ENCODE measurements at places on chromosomes 2 and 18.

GRCh38 chr2:15772681-15773080, 167.7 kb upstream of the MYCN start:
- no peak for DNase-seq

GRCh38 chr2:159456500-159457426, 159.6 kb downstream of the BAZ2B start:
- no peak for DNase-seq

- DNase-seq, result no peak
These were observed 3.0 kb upstream of the CEP68 start for GRCh38 chr2:65053199-65053598.

DNA sequence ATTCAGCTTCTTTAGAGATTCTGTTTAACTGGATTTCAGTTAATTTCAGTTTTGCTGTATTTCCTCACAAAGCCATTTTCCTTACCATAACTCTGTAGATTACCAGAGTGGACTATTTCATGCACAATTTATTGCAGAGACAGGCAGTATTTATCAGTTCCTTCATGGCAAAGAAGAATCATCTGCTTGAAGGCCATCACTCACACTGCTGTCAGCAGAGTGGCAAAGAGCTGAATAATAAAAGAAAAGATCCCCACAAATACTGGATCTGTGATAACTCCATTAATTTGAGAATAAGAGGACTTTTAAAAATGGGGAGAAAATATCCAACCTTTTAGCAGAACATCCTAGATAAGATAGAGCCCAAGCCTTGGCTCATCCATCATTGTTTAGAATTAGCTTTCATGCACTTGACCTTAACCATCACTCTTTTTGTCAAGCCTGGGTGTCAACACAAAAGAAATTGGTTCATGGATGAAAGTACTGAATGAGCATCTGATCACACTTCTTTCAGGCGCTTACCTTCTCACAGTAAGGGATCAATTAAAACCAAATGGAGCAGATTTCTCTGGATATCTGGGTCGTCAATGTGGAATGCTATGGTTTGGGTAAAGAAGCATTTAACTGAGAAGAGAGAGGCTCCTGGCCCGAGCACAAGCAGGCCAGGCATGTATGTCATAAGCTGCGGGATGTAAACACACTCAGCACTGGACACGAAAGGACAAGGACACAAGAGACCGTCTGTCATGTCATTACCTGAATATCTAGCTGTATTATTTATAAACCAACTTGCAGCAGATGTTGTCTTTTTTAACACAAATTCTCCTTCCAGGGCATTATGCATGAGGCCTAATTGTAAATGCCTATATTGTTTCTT, 376.2 kb downstream of the ZNF521 start:
- DNase-seq, result no peak

DNA sequence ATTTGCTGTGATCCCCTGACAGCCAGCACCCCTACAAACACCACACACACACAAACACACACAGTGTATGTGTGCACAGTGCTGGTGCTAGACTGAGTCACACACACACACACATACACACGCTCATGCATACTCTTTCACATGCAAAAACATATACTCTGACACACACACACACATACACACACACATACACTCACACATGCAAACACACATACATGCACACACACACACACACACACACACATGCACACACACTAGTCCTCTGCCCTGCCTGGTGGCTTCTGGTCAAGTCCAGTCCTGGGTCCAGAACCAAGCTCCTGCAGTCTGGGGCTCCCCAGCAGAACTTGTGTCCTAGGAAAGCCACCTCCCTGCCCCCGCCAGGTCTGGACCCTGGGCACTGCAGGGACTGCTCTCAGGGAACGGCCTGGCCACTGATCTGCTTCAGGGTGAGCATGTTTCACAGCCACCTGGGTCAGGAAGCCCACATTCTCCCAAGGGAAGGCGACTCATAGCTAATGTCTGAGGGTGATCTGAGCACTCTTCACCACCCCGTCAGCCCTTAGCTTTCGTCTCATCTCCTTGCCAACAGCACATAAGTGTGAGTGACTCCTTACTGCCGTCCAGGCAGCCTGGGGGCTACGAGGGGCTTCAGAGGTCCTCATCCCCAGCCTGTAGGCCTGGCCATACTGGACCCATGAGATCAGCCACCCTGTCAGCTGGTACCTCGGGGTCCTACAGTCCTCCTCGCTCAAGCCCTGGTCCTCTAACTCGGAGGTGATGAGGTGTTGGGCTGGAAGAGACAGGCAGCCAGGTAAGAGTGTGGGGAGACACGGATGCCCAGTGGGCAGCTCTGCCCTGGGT, 88.1 kb downstream of the MCFD2 start:
- DNase-seq, result peak; percentile 31

- no peak for DNase-seq
These were observed 23.9 kb upstream of the SH3RF3 start for GRCh38 chr2:109105113-109105512.

DNA sequence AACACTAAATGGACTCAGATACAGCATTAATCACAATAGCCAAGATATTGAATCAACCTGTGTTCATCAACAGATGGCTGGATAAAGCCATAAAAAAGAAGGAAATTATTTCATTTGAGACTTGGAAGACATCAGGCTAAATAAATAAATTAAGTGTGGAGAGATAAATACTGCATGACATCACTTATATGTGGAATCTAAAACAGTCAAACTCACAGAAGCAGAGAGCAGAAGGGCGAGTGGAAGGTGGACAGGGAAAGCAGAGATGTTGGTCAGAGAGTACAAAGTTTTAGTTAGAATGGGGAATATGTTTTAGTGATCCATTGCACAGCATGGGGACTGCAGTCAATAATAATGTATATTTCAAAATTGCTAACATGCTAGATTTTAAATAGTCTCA, 207.2 kb downstream of the VAPA start:
- no peak for DNase-seq

DNA sequence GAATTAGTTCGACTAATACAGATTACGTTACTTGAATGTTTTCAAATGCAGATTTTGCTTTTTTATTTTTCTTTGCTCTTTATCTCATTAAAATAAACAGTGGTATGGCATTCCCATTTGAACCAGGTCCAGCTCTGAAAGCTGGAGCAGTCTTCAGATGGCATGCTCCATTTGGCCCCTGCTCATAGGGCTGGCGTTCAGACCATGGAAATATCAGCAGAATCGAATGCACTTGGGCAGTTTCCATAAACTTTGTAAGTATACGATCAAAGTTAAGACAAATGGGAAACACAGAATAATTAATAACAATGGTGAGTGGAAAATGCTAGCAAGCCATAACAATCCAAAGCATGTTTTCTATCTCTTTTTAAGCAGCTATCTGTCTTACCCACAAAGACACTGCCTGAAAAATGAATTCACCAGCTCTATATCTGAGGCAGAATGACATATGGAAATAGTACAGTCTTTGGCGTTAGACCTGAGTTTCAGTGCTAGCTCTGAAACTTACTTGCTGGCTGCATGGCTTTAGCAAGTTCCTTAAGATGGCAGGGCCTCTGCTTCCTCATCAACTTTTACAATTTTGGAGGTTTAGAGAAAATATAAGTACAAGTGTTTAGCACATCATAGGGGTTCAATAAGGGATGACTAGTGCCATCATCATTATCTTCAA, 131.6 kb downstream of the BCL2 start:
- no peak for DNase-seq

DNA sequence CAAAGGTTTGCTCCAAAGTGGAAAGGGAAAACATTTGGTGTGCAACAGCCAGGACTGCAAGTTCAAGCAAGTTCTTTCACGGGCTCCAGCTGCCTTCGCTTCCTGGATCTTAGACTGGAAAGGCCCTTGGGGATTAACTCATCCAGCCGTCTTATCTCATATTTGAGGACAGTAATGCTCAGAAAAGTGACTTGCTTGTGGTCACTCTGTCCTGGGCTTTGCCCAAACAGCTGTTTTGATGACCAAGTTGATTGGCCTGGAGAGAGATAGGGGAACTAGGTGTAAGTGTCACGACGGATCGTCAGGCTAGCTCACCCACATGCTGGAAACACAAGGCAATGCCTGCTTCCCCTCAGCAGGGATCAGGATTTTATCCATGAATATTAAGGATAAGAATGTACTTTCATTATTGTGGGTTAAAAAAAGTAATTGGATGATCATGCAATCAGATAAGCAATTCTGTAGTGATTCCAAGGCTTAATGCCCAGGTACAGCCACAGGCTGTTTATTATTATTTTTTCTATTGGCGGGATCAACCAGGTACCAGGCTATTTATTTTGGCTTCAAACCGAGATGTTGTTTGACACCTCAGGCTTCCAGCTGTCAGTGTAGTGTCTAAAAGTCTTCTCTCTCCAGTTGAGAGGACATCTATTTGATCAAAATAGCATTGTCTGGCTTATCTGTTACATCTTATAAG, 162.5 kb upstream of the EPAS1 start:
- no peak for DNase-seq

GRCh38 chr2:143716522-143716921, 587.3 kb downstream of the ARHGAP15 start:
- no peak for DNase-seq

DNA sequence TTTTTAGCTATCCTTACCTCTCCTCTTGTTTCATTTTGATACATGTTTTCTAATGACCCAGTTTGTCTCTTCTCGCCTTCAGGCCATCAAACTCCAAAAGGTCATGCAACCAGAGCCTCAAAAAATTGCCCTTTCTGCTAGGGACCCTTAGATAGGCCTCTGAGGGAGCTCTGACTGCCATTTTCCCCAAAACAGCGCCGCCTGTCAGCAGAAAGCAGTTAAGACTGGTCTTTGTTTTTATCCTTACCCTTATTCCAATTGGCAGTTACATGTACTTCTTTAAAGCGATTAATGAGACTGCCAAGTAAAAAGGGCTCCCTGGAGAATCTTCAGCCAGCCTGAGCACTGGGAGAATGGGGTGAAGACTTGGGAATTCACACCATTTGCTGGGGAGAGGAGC, 55.1 kb upstream of the RIT2 start:
- DNase-seq, result no peak

DNA sequence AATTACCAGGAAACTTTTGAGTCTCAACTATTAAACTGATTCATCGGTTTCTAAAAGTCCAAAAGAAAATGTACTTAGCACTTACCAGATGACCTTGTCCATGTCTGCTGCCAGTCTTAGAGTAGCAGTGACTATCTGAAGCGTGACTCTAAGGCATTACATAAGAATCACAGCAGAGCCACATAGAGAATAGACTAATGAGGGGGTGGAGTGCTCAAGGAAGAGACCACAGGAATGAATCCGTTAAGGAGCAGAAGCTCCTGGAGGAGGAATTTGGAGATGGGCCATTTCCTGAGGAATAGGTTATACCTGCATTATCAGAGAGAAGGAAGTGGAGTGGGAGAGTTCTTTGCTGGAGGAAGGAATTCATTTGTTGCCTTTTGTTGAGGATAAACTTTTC, 116.0 kb downstream of the MAP3K20 start:
- no peak for DNase-seq

GRCh38 chr2:60490848-60491247, 62.6 kb downstream of the BCL11A start:
- DNase-seq, result no peak

DNA sequence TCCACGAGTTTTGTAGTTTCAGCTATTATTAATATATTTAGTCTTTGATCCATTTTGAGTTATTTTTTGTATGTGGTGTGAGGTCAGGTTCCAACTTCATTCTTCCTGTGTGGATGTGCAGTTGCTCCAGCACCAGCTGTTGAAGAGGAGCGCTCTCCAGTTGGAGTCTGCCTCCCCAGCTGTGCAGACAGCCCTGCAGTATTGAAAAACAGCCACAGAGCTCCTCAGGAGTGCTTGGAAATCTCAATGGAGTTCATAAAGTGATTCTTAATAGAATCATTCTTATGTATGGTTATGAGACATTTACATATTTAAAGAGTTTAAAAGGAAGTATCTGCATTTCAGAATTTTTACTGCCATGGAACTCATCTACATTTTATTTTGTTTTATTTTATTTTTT, 17.3 kb downstream of the DGKD start:
- no peak for DNase-seq
